IPS-NIHi11 (cell line): ENCODE measurements at places on chromosomes 3 and 15.

- DNase-seq = no peak
These were observed 38.5 kb downstream of the C3orf62 start for GRCh38 chr3:49238274-49239127.

DNA sequence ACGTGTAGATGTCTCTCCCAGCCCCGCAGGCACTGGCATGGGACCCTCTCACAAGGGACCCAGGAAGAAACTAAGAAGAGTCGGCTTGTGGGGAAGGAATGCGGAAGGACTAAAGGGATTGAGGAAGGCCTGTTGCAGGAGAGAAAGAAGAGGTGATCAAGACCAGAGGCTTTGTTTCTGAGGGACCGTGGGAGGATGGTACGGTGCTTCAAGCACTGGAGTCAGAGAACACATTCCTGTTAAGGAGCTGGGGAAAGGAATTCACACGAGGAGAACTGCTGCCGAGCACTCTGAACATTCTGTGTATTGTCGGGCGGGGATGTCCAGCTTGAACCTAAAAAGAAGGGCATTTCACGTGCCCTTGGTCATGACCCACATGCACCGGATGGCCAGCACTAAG lies 91.4 kb downstream of the TAMM41 start:
- no peak for DNase-seq

GRCh38 chr3:107953722-107954121 lies 137.1 kb downstream of the CD47 start:
- no peak for DNase-seq

GRCh38 chr3:43388915-43389314 lies 102.6 kb downstream of the SNRK start:
- DNase-seq = no peak

DNA sequence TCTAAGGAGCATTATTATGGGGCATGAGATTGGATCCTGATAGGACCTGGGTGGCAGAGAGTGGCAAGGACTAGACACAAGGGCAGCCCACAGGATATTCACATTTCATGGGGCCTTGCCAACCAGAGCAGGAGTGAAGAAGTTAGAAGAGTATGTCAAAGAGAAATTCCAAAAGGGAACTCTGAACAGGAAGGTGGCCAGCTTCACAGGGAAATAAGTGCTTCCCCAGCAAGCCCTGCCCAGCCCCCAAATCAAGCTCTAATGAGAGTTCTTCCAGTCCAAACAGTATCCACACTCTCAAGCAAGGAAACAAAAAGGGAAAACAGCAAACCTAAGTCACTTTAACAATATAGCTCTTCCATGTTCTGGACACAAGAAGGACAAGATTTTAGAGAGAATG lies 130.2 kb upstream of the COL8A1 start:
- no peak for DNase-seq

DNA sequence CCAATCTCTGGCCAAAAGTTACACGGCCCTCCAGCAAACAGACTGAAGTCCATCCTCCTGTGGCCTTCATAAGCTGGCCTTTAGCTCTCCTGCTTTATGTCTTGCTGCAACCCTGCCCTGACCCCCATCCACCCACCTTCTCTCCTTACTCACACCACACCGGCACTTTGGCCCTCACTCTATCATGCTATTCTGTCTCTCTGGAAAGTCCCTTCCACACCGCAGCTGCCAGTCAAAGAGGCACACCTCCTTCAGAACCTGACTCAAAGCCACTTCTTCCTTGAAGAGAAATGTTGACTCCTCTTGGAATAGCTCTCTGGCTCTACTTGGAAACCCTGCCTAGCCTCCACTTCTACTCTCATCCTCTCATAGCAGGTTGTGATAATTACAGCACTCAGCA lies 4.5 kb downstream of the GPR156 start:
- DNase-seq = no peak

DNA sequence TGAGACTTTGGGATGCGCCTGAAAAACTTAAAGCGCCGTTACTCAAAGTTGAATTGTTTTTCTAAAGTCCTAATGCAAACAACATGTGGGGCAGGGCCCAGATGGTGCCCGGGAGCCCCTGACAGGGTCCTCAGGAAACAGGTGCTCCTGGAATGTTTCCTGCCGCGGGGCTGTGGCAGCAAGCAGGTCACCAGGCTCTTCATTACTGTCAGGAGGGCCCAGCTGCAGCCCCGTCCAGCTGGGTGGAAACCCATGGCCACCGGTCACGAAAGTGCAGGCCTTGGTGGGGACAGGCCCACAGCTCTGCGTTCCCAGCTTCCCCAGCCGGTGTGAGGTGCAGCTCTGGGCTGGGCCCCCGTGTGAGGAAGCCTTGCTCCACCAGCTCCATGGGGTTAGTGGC lies 63.9 kb upstream of the GATA2 start:
- DNase-seq = no peak

DNA sequence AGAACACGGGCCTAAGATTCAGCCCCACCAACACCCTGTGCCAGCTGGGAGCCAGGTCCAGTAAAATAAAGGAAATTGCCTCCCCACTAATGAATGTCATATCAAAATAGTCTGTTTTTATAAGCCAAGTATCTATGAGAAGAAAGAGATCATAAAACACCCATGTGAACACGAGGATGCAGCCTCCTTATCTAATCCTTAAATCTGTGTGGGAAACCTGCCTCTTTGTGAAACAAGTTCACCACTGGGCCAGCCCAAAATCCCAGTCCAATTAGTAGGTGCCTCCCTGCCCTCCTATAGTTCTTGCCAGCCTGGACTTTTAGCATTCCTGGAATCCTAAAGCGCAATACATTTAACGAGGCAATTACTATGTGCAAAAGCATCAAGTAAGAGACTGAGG lies 42.0 kb downstream of the SCAPER start:
- DNase-seq = no peak

GRCh38 chr3:78565712-78566111 lies 1202.1 kb downstream of the ROBO1 start:
- DNase-seq = no peak

DNA sequence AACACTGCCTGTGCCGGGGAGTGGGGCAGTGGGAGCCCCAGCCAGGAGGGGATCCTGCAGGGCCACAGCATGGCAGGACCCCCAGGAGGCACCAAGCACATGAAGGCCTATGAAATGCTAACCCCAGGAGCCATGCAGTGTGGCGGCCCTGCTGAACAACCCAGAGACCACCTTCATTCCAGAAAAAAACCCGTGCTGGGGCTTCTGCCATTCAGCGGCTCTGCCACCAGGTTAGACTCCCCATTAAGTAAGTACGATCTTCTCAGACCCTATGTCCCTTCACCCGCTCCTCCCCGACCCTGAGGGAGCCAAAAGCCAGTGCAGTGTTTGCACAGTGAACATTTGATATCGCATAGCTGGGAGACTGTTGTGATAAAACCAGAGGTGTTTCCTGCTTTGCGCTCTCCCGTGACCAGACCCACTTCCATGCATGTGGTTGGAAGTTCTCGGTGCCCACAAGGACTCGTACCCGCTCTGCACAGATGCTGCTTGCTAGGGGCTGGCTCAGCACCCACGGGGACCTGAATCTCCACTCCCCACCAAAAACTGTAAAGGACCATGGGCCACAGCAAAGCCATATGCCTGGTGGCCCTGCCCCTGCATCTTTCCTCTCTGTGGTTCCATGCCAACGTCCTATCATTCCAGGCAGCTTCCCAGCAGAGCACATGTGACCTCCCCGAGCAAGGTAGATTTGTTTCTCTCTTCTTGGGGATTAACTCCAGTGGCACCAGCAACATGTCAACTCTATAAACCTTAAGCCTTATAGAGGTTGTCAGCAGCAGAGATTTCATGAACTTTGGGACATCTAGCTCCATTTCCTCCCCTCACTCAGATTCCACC lies 5.3 kb downstream of the PLA2G4D start:
- no peak for DNase-seq

DNA sequence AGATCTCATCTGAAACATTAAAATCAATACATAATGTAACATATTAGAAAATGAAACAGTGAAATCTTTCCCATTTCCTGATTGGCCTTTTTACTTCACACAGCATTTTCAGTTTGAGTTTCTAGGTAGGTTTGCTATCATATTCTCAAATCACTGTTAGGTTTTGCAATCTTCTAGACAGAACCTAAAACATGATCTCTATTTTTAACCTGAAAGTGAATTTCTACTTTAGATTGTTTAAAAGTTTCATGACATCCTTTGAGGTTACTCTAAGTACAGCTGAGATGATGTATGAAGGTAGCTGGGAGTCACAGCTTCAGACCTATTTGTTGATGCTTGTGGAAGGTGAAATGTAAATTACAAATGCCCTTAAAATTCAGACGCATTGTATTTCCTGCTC lies 118.4 kb upstream of the GPR149 start:
- DNase-seq = no peak

GRCh38 chr3:30292192-30292893 lies 314.1 kb upstream of the TGFBR2 start:
- no peak for DNase-seq

GRCh38 chr3:124964387-124964786 lies 29.8 kb upstream of the MUC13 start:
- no peak for DNase-seq

DNA sequence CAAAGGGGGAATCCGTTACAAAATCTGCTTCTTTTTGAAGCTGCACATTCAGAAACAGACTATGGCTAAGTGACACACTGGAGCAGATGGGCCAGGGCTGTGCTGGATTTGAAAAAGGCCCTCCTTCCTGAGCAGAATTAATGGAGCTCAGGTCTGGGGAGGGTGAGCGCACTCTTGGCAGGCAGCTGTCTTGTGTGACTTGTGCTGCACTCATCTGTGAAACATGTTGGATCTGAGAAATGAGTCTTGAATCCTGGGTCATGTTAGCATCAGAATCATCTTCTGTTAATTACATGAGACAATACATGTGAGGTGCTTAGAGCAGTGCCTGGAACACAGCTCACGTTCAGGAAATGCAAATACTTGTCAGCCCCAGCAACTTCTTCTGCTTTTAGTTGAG lies 219.6 kb downstream of the THSD4 start:
- no peak for DNase-seq

DNA sequence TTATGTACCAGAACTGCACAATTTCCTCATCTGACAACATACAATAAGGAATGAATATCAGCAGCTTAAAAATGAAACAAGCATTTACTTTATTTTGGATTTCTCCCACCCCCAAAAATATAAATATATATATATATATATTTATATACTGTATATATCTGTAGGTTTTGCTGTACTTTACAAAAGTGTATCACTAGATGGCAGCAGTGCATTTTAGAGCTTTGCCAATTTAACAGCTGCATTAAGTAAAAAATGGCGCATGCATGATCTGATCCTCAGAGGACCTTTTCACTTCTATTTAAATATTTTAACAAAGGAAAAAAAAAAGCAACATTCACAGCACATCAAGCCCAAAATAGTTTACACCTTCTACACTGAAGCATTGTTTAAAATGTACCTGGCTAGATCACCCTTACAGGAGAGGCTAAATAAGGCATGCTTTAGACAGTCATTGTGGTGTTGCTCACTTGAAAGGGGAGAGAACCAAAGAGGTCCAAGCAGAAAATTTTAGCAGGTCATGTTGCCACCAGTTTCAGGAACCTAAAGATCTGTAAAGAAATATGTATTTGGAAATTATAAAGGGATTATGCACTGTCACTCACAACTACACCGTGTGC lies 72.6 kb downstream of the NPTN start:
- no peak for DNase-seq

GRCh38 chr3:195566797-195567196 lies 16.9 kb downstream of the APOD start:
- no peak for DNase-seq

- DNase-seq = no peak
These were observed 39.3 kb downstream of the ADCY5 start for GRCh38 chr3:123409443-123410148.

- DNase-seq = no peak
These were observed 108.7 kb downstream of the ITPR1 start for GRCh38 chr3:4601892-4602291.

DNA sequence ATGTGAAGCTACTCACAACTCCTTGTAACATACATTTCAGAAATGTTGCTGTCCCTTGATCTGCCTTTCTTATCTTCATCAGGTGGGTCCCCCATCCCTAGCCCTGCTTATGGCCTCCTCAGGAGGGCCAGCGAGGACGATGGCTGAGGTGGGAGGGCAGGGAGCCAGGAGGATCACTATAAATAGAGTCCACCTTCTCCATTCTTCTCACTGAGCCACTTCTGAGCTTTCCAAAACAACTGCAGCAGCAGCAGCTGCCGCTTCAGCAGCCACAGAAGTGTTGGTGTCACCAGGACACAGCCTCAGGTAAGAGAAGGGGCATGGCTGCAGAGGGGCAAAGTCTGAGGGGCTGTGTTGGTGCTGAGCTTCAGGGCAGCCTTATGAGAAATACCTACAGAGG lies 53.5 kb downstream of the ANAPC13 start:
- no peak for DNase-seq

- no peak for DNase-seq
These were observed 342.9 kb upstream of the DPH6 start for GRCh38 chr15:35888815-35889214.

GRCh38 chr3:141440942-141441341 lies 45.9 kb upstream of the RASA2 start:
- no peak for DNase-seq
